ENCODE measurements at places on chromosomes 1 and 21. TPM values are rescaled to one million over a fixed set of nuclear protein-coding genes. Genes with fewer than 3 reads are reported as not detected.
A peak's percentile ranks its signal among the peaks of the same experiment; 100 is the strongest.

GRCh38 chr1:207034998-207035397 lies 2.4 kb upstream of the C1orf116 start:
- DNase-seq = peak; percentile 84

DNA sequence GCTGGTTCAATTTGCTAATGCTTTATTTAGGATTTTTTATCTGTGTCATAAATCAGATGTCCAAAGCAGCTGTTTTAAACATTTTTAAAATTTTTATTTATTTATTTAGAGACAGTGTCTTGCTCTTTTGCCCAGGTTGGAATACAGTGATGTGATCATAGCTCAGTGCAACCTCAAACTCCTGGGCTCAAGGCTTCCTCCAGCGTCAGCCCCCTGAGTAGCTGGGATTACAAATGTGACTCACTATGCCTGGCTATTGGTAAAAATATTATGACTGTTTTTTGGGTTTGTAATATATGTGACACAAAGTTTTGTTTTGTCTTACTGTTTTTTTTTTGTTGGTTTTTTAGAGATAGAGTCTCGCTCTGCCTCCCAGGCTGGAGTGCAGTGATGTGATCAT lies 11.8 kb downstream of the ZBED6 start:
- peak; percentile 95 for DNase-seq

DNA sequence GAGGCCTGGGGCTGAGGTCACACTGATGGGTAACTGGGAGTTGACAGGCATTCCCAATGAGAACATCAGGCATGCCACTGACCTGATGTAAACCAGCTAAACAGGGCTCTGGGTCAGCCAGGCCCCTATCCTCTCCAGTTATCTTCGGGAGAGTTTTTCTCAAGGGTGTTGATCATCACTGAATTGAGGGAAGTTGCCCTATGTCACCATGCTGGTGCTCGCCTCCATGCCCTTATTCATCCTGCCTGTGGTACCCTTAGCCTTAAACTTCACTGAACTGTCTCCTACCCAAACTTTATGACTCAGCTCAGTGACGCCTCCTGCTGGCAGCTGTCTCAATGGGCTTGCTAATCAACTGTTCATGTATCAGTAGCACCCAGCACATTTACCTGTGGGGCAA lies 80.7 kb upstream of the TNR start:
- no peak for DNase-seq

DNA sequence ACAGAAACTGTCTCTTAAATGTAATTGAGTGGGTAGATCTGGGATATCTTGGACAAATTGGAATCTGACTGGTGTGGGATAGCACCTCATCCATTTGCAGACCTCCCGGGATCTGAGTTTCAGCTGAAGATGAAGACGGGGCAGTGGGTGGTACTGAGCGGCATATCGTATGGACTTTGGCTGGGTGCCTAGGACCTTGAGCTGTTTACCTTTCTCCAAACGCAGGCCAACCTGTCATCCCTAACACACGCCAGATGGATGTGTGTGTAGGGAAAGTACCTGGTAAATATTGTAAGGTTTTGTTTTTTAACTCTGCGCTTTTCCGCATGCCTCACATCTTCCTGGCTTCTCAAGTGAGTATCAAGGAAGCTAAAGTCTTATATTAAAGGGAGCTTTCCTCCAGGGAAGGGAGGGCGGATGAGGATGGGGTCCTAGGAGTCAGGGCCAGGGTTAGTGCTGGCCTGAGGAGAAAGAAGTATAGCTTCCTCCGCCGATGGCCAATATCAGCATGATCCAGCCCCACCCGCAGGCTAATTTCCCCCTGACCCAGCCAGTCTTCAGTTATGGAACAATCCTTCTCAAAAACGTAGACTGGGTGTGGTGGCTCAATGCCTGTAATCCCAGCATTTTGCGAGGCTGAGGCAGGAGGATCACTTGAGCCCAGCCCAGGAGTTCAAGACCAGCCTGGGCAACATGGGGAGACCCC lies 26.2 kb downstream of the ATP8B2 start:
- DNase-seq = no peak

DNA sequence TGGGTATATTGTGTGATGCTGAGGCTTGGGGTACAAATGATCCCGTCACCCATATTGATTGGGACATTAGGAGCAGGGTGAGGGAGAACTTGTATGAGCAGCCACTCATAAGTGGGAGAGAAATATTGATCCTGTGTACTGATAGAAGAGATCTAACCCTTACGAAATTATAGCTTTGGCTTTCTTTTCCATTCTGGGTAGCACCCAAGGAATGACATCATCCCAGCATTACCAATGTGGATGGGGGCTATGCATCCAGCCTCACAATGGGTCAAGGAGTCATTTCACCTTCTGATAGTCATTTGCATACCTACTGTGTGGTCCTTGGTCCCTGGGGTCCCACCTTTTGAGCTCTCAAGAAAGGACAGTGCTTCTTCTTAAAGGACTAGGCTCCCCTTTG lies 1.9 kb upstream of the NAV1 start:
- DNase-seq = no peak

- DNase-seq = peak; percentile 5
Measured at GRCh38 chr1:25771221-25772114, 28.5 kb upstream of the SELENON start.

- DNase-seq = peak; percentile 97
Measured at GRCh38 chr1:219771080-219771479, 157.3 kb downstream of the SLC30A10 start.

Gene ABCA4
- polyA plus RNA-seq = 0.11 TPM

Gene RWDD3
- polyA plus RNA-seq = 13.6 TPM

Gene GJA9
- polyA plus RNA-seq = not detected

Gene RABIF
- 7.9 TPM for polyA plus RNA-seq
